ENCODE measurements at places on chromosomes 4 and X.
A peak's percentile ranks its signal among the peaks of the same experiment; 100 is the strongest.

GRCh38 chr4:46649390-46649789, 259.5 kb upstream of the GABRA2 start:
- DNase-seq: no peak

DNA sequence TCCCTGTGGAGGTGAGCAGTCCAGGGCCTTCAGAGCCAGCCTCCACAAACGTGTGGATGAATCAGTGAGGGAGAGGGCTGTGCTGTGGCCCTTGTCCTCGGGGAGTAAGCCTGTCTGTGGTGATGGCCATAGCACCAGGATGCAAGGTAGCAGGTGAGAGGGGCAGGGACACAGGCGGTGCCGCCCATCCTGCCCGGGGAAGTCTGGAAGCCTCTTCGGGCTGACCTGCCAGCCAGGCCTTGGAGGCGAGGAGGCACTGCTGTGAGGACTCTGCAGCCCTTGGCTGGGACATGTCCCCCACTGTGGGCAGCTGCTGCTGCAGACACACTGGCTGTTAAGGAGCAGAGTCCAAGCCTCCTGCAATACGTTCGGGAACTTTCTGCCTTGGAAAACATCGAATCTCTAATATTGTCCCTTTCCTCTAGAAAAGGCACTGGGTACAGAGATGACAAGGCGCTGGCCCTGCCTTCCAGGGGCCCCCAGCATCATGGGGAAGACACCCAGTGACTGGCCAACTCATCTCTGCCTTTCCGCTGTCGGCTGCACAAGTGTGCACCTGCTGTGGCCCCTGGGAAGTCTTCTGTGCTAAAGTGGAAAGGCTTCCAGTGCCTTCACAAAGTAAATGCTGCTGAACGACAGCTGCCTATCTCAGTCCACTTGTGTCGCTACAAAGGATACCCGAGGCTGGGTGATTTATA, 101.4 kb downstream of the ADRA2C start:
- no peak for DNase-seq

DNA sequence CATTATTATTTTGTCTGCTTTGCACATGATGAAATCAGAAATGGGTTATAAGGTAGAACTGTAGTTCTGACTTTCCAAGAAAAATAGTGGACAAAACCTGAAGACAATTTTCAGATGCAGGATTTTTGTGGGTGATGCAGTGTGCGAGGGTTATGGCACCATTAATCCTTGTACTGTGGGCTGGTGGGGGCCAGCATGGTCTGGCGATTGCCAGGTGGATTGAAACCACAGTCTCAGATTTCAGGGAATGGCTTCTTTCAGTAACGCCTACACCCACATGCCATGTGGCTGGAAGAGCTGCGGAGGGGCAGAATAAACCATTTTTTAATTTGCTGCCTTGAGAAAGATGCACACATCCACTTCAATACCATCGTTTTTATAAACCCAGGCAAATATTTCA, 150.5 kb downstream of the ARSF start:
- no peak for DNase-seq

- peak; percentile 37 for DNase-seq
These were observed 135.1 kb downstream of the REPS2 start for GRCh38 chrX:17081511-17081910.

GRCh38 chr4:110411574-110412011, 64.4 kb upstream of the ENPEP start:
- no peak for DNase-seq

- DNase-seq: no peak
These were observed 1.0 kb downstream of the PGRMC2 start for GRCh38 chr4:128286474-128287058.

DNA sequence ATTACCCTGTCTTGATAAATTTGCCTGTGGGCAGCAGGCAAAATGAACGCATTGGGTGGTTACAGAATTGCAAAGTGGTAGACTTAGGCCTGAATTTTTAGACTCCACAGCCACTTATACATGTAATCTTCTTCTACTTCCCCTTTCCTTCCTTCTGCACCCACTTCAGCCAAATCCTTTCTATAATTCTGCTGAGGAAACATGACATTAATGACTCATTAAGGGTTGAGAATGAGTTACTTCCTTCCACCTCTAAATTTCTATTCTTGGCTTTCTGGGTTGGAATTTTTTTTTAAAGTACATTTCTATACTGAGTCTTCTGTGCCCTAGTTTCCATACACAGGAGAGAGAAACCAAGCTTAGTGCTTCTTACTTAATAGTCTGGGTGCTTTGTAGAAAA, 10.1 kb downstream of the PAPSS1 start:
- DNase-seq: no peak

GRCh38 chr4:80268081-80268823, 1.8 kb downstream of the FGF5 start:
- no peak for DNase-seq

Measured in testis (tissue), 5 donors.